GM18507 (cell line): ENCODE measurements at places on chromosomes 1 and 21.

DNA sequence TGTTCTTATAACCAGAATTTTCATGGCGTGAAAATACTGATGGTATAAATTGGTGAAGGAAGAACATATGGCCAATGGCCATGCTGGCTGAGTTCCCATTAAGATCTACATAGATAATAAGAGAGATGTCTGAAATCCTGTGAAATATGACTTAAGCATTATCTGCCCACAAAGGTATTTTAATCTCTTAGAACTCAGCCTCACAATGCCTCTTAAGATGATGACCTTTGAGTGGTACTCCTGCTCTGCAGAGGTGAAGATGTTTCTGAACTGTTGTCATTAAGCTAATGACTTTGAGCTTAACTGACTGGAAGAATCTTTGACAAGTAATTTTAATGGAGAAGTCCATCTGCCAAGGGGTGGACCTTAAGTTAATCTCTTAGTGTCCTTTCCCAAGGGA, 148.7 kb downstream of the ZNF326 start:
- no peak for DNase-seq

DNA sequence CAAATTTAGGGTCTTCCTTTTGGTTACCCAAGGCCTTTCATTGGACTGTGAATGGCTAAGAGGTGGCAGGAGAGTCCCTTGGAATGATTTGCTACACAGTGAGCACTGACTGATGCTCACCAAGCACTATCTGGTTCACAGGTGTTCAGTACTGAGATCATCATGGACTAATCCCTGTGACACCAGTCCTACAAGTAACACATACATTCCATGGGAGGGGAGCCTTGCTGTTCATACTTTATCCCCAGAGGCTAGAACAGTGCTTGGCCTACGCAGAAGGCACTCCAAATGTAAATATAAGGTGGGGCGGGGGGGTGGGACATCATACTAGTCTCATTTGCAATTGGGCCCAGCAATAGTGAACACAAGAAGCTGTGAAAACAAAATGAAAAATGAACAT, 20.5 kb upstream of the TMEM200B start:
- DNase-seq, result no peak

GRCh38 chr1:27689423-27690173, 17.6 kb upstream of the IFI6 start:
- DNase-seq, result no peak

DNA sequence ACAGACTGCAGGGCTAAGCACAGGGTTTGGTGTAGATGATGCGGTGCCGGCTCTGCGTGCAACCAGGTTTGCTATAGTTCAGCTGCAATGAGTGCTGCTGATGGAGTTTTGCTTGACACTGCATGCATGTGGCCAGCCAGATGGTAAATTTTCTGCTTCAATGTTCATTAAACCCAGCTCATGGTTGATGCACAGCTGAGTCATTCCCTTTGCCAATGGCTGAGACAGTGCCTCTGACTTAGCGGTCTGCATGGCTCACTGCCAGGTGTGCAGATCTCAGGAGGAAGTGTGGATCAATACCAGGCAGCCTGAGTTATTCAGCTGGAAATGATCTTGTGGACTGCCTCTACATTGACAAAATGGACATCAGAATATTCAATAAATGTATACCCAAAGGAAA, 172.7 kb upstream of the ZP4 start:
- DNase-seq, result no peak

DNA sequence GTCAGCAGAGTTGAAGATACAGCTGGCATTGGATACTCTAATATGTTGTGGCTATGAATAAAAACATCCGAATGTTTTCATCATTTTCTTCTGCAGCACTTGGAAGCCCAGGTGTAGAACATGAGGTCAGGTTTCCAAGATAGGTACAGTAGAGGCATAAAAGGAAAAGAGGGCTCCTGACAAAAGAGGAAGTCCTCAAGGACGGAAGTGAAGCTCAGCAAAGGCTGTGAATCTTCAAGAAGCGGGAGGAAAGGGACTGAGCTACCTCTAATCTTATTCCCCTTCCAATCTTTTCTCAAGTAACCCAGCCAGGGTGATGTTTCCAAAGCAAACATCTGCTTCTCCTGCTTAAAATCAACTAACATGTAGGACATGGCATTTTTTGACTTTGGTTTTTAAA, 4.4 kb upstream of the PIK3C2B start:
- no peak for DNase-seq

GRCh38 chr1:63984930-63985290, 211.1 kb downstream of the ROR1 start:
- no peak for DNase-seq

DNA sequence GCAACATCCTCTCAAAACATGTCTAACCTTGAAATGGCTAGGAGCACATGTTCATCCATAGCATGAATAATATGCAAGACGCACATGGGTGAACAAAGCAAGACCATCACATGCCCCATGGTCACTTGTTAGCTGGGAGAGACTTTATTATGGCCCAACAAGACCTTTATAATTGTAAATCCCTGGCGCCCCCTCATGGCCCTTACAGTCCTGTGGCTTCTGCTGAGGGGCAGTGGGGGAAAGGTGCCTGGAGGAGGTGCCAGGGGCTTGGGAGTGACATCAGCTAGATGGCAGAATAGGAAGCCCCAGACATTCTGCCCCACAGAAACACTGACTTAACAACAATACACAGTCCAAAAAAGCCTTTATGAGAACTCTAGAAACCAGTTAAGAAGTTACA, 51.7 kb downstream of the CSMD2 start:
- no peak for DNase-seq

- no peak for DNase-seq
Observed at GRCh38 chr1:94286864-94287437, 49.6 kb upstream of the ARHGAP29 start.

GRCh38 chr1:208357644-208358507, 113.7 kb upstream of the PLXNA2 start:
- DNase-seq, result no peak

DNA sequence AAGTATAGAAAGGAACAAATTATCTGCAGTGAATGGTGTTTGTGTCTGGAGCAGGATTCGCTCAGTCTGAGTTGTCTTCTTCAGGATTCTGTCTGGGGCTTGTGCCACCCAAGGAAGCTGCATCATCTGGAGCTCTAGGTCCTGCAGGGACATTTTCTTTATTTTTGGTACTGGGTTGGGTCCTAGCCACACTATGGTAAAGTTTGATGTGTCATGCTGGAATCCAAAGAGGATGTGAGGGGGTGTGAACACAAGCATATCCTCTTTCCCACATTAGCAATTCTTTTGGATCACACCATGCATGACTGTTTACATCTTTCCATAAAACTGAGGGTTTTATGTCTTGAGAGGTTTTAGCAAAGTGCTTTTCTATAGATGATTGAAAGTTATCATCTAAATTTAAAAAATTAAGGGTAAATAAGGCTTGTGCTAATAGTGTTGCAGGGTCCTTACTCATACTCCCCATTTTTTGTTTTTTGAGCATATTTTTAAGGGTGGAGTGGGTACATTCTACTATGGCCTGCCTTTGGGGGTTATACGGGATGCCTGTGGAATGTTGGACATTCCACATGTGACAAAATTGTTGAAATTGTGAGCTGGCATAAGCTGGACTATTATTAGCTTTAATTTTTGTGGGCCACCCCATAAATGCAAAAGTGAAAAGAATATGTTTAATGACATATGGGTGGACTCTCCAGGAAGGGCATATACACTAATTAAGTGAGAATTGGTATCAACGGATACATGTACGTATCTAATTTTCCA, 152.0 kb upstream of the HMCN1 start:
- no peak for DNase-seq

- DNase-seq, result no peak
Observed at GRCh38 chr1:1373815-1374588, 1.0 kb downstream of the AURKAIP1 start.

DNA sequence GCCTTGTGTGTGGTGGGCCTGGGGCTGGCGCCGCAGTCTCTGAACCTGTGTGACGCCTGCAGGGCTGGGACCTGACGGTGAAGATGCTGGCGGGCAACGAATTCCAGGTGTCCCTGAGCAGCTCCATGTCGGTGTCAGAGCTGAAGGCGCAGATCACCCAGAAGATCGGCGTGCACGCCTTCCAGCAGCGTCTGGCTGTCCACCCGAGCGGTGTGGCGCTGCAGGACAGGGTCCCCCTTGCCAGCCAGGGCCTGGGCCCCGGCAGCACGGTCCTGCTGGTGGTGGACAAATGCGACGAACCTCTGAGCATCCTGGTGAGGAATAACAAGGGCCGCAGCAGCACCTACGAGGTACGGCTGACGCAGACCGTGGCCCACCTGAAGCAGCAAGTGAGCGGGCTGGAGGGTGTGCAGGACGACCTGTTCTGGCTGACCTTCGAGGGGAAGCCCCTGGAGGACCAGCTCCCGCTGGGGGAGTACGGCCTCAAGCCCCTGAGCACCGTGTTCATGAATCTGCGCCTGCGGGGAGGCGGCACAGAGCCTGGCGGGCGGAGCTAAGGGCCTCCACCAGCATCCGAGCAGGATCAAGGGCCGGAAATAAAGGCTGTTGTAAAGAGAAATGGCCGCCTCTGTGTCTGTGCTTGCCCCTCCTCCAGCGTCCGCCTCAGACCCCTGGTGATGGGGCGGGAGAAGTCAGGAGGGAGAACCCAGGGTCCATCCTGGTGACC, 788 bp downstream of the ISG15 start:
- DNase-seq, result no peak

- DNase-seq, result no peak
Observed at GRCh38 chr1:36380143-36380619, 5.5 kb downstream of the STK40 start.

GRCh38 chr1:56516539-56517252, 62.7 kb downstream of the PLPP3 start:
- no peak for DNase-seq

- DNase-seq, result no peak
Observed at GRCh38 chr1:75134647-75135572, 722 bp downstream of the LHX8 start.

DNA sequence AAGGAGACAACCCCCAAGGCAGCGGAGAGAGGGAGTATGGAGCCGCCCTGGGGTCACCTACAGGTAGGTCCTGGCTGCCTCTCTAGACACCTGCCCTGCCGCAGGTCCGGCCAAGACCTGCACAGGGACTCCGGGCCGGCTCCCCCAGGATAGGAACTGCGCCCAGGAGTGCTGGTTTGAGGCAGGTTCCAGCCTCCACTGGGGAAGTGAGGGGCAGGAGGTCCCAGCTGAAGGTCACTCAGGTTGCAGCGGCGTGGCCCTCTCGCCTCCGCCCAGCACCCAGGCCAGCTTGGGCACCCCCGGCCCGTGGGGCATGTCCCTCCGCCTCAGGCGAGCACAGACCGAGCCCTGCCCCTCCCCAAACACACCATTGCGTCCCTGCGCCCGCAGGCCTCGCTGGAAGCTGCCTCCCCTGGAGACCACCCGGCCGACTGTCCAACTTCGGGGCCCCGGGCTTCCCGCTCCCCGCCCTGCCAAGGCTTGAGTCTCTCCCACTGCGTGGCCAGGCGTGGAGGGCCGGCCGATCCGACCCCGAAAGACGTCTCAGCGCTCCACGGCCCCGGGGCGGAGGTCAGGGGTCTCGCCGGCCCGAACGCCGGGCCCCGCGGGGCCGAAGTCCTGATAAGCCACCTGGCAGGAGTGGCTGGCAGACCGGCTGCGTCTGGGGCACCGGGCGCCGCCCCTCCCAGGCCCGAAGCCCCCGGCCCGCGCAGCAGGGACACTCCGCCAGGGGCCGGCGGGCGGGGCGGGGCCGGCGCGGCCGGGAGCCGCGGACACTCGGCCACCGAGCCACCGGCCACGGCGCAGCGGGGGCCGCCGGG, 1.4 kb upstream of the SKI start:
- no peak for DNase-seq

DNA sequence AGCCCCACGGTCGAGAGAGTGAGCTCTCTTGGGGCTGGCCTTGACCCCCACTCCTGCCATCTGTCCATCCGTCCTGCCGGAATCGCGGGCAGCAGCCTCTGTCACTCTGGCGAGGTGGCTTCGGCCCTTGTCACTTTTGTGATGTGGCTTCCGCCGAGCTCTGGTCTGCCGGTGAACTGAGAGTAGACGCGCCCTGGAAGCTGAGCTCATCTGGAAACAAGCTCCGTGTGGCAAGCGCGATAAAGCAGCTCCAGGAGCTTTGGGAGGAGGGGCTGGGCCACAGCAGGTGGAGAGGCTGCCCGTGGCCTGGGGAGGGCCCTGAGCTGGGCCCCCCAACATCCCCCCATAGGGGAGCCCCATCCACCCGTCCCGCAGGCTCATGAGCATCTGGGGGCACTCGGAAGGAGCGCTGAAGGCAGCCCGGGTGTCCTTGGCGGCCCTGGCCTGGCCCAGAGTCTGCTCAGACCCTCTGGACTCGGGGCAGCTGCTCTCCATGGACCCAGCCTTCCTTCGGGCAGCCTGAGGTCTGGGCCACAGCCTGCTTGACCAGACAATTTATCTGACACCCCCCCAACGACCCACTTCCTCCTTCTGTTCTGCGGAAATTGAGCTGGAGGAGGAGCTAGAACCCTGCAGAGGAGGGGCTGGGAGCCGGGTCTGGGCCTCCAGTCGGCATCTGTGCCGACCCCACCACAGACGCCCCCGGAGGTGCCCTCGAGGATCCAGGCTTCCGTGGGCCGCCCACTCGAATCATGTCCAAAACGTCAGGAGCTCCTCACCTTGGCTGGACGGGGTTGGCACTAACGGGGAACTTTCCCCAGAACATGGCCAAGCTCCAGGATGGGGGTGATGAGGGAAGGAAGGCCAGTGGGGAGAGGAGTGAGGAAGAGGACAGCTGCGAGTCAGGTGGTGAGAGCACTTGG, 59.1 kb downstream of the SLC19A1 start:
- peak; percentile 26 for DNase-seq

DNA sequence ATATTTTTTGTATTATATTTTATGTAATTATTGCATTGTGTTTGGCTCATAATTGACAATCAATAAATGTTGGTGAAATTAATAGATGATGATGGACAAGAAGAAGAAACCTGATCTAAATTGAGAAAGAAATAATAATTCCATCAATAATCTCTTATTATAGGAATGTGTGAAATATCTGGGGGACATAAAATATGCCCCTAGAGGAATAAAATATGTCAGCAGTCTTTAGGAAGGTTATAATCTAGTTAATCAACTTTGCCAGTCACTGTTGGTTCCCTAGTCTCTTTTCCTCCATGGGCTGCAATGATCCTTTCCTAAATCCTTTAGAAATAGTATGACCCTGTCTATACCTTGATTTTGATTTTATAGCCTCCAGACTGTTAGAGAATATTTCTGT, 549.7 kb upstream of the ADGRL4 start:
- no peak for DNase-seq

GRCh38 chr1:81430955-81431623, 369.6 kb upstream of the ADGRL2 start:
- DNase-seq, result no peak

DNA sequence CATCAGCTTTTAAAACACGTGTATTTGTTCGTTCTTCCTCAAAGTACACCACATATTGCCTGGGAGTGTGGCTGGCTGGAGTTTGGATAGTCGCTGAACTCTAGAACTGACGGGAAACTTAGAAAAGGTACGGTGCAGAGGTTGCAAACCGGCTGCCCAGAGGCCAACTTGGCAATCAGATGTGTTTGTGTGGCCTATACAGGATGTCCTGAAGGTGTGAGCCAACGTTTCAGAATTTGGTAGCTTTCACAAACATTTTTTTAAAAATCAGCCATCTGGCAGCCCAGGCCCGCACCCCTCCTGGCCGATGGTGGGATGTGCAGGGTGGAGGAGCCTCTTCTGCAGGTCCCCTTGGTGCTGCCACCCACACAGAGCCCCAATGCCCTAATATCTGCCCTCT, 73.6 kb upstream of the SLC25A33 start:
- DNase-seq, result no peak
